Activated T-cell treated with anti-CD3 and anti-CD28 coated beads, Interleukin-2, amount 50 U/mL, for 1 hour (primary cell): ENCODE measurements at places on chromosomes 2 and 18.

- no peak for DNase-seq
Measured at GRCh38 chr2:32931945-32932709, 14.6 kb upstream of the LTBP1 start.

DNA sequence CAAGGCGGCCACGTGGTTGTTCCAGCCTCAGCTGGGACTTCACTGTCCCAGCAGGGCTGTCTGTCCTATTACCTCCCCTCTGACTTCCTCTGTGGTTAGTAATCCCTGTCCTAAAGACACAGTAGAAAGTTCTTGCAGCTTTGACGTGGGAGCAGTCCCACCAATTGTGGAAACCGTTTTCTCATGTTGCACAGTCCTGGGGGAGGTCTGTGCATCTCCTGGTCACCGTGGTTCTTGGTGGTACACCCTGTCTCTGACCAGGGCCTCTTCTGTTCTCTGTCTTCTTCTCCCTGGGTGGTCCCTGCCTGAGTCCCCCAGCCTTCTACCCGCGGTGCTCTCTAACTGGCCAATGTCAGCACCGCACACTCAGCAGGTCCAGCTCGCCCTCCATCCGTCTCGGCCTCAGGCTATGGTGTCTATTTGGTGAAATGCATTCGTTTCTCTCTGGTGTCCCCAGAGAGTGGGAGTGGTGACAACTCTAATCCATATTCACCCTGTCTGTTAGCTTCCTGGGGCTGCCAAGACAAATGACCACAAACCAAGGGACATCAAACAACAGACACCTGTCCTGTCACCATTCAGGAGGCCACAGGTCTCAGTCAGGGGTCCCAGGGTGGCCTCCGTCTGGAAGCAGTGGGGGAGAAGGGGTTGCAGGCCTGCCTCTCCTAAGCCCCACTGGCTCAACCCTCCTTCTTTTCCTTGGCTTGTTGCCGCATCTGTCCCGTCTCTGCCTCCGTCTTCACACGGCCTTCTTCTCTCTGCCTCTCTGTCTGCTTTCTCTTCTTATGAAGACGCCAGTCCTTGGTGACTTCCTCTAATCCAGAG is 99.8 kb downstream of the SH3BP4 start:
- no peak for DNase-seq

DNA sequence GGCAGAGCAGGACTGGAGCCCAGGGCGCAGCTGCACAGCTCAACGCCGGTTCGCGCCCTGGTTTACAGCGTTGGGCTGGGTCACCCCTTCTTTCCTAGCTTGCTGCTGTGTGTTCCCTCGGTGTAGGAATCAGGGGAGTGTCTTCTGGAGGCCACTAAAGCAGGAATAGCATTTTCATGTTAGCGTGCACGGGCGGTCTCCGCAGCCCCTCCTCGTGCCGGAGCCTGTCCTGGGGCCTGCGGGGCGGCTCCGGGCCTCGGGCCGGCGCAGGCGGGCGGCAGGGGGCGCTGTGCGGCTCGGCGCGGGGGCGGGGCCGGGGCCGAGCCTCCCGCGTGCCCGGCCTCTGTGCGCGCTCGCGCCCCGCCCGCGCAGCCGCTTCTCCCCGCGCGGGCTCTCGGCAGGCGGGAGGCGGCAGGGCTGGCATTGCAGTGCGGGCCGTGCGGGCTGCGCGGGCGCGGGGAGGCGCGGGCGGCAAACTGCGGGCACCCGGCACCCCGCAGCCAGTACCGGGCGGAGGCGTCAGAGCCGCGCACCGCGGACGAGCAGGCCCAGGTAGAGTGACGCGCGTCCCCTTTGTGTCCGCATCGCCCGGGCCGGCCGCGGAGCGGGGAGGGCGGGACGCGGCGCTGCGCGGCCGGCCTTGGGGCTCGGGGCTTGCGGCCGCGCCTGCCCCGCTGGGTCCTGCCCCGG is at the start of gene RNF144A:
Gene RNF144A (plus strand): TSS at position 342 of the 690 bp plus-strand sequence. CDS start 79,515 bp downstream, outside the sequence.
- DNase-seq: peak; percentile 84

DNA sequence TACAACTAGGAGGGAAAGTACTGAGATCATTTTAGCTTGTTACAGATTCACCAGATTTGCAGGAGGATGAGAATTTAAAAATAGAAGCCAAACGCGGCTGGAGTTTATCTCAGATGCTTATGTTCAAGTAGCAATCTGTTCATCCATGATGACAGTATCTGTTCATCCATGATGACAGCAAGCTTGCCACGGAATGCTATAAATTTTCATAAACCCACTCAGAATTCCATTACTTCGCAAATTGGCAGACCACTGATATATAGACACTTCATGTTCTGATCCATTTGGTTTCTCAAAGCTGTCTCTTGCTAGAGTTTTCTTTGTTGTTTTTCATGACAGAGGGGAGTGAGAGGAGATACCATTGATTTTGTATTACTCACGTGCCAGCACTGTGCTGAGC is 84.2 kb downstream of the GAREM1 start:
- no peak for DNase-seq

- DNase-seq: peak; percentile 76
Measured at GRCh38 chr2:9813312-9814128, 29.8 kb upstream of the TAF1B start.

GRCh38 chr2:55408918-55409868 is 10.5 kb downstream of the CCDC88A start:
- DNase-seq: no peak

DNA sequence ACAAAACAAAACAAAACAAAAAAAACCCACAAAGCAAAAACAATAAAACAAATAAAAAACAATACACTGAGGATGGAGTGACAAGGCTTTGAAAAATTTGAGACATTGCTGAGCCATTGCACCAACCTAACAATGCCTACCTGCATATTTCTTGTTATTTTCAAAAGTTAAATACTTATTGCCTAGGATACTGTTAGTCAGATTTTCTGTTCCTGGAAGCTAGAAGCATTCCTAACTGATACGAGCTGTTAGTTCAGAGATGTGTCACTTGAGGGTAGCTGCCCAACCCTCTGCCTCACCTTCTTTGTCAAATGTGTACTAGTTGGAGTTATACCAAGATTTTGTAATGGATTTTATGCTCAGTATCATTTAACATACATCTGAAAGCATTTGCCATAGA is 187.2 kb downstream of the TXNL1 start:
- no peak for DNase-seq

DNA sequence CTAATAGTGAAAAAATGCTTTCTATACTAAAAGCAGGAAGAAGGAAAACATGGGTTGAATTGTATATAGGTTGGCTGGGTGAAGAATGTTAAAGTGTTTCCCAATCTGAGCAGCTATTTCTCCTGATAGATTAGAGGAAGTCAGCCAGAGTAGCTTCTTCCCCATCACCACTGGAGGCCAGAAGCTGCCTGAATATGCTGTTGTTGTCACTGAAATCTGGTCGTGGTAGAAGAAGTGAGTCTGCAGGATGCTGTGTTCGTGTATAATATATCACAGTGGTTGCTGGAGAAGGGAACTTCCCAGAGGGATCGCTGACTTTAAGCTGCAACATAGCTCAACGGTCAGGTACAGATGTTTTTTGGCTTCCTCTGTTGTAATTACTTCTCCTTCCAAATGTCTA is 247.5 kb upstream of the LRATD1 start:
- DNase-seq: no peak

- no peak for DNase-seq
Measured at GRCh38 chr18:49835405-49835804, 22.1 kb upstream of the ACAA2 start.

DNA sequence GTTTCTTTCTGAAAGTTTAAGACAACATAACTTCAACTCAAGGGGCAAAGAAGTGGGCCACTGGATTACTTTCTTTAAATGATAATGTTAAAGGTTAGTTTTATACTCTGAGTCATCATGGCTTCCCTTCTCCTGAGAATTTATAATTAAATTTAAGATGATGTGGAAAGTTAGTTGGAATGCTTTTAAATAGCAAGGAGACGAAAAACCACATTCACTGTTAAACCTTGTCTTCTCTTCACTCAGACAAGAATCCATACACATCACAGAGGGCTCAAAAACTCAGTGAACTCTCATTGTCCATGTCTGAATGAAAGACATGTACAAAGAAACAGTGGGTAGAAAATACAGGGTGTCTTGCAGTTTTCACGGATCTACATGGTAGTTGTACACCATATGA is 65.6 kb downstream of the COL5A2 start:
- DNase-seq: no peak

DNA sequence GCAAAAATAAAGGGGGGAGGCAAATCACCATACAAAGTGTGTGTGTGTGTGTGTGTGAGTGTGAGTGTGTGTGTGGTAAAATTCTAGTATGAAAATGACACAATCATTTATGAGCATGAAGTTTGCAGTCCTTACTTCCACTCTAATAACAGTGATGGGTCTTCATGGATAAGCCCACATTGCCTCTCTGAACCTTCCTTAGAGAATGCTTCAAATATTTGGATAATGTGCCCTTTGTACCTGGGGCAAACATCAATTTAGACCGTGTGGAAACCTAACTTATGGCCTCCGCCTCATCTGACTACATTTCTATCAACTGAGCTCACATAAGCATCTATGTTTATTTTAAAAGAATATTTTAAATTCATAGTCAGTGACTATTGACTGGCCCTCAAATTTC is 3.7 kb downstream of the SCN9A start:
- DNase-seq: no peak

- no peak for DNase-seq
Measured at GRCh38 chr2:187594801-187595200, 40.6 kb upstream of the TFPI start.

- DNase-seq: no peak
Measured at GRCh38 chr18:61706276-61706915, 186.4 kb downstream of the RNF152 start.
